ENCODE measurements at places on chromosomes 6 and 20.

- DNase-seq: no peak
Measured at GRCh38 chr20:20002101-20002998, 14.8 kb upstream of the NAA20 start.

DNA sequence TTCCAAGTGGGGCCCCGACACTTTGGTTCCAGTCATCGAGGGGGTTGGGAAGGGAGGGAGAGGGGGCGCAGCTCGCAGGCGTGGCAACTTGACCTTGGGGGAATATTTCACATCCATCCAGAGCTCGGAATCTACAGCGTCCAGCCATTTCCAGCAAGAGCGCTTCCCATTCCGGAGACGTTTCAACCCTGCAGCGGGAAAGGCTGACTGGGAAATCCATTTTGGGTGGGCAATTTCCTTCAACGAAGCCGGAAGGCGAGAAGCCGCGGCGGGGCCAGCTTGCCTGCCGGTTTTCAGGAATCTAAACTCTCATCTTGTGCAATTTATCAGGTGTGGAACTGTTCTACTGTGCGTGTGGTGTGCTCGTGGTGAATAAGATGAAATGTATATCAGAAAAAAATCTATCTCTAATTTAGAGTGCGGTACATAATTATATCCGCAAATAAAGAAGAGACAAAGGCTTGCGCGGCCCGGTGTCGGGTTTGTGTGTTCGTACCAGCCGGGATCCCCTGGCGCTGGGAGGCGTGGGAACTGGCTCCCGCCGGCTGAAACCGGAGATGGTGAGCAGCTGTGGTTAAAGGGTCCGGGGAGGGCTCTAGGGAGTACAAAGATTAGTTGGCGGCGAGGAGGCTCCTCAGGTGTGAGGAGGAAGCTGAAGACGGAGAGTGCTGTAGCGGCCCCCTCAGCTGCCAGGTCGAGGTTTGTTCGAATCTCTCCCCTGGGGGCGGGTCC is 4.8 kb downstream of the SLC32A1 start:
- DNase-seq: peak; percentile 59

DNA sequence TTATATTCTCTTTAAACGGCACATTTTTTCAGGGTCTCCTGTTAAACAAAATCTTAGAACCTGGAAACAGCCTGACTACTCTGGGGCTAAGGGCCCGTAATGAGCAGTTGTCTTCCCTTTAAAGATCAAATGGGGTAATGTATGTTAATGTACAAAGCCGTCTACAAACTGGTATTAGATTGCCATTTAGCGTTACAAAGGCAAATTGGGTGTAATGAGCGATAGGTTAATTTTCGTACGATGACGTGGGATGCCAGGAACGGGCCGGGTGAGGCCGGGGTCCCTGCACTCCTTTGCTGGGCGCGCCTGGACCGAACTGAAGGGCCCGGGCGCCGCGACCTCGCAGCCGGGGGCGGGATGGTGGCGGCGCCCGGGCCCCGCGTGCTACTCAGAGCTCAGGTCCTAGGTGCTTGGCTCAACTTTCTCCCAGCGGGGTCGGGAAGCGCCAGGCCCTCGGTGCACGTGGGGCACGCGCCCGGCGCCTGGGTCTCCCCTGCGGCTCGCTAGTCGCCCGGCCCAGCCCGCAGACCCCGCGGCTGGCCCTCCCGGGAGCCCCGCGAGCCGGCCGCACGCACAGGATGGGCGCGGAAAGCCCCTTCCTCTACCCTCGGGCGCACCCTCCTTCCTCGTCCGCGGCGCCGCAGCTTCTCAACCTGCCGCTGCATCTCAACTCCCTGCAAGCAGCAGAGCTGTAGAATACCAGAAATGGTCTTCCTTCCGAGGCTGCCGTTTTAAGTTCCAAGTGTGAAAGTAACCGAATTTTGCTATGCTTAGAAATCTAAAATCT is 5.9 kb downstream of the NKX2-4 start:
- peak; percentile 55 for DNase-seq

- no peak for DNase-seq
Measured at GRCh38 chr6:52457096-52457495, 37.0 kb downstream of the EFHC1 start.

DNA sequence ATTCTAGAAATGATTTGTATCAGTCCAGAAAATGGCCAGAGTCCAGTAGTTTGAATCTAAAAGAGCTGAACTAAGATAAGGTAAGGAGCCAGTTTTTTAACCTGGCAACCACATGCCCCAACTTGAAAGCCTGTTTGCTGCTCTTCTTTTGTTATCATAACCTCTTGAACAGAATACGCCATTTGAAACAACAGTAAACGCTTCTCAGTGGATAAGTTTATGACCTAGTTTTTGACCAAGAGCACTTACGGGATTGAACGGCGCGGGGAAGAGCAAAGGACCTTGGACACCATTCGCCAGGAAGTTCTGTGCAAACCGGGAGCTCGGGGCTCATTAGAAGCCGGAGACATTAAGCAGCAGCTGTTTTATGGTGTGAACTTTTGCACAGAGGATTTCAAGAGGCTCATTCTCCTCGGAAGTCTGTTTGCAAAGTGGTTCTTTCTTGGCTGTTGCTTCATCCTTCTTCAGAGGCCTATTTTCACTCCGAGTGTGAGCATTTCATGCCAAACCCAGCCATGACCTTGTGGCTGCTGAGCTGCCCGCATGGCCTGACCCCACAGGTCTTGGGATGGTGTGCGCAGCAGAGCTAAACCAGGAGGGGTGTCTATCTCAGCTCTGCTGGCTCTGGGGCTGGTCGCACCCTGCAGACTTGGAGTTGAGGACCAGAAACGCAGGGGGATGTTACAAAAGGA is 215.1 kb downstream of the SOX4 start:
- no peak for DNase-seq

GRCh38 chr20:22974354-22974753 is 60.8 kb upstream of the SSTR4 start:
- no peak for DNase-seq

DNA sequence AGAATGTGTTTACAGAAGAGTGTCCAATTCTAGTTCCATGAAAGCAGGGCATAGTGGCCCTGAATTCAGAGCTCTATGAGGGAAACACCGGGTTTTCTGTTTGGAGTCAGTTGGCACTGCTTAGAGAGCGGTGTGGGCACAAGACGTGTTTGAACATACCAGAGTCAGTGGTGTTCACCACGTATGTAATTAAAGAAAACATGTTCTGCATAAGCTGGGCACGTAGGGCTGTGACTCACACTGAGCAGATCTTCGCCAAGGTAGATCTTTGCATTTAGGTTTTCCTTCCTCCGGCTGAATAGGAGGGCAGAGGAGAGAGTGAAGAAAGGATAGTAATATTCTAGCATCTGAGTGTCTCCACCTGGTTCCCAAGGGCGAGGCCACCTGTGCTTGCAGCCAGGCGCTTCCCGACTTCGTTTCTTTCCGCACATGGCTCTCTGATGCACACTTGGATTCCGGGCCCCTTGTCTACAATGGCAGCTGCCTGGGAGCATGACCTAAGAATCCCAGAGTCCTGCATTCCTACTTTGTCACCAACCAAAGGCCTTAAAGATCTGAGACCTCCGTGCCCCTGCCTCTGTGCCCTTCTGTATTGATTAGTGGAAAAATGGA is 136.2 kb downstream of the ERMARD start:
- no peak for DNase-seq

GRCh38 chr6:163707387-163708355 is 293.2 kb downstream of the QKI start:
- no peak for DNase-seq

DNA sequence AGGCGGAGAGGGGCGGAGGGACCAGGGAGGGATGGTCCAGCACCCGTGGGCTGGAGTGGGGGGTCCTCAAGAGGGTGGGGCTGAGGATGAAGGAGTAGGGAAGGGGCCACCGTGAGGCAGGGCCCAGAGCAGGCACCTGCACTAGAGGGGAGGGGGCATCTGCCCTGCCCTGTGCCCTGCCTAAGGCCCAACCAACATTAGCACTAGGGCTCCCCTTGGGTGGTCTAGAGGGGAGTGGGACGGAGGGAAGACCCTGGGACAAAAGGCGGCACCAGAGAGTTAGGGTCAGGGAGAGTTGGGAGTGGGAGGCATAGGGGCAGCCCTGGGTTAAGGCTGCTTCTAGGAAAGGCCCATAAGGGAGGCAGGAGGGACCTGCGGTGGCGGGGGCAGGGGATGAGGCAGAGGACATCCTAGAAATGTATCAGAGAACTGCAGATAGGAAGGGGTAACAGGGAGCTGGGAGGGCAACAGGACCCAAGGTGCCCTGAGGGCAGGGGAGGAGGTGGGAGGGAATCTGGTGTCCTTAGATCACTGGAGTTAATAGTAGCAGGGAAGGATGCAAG is 24.5 kb downstream of the HLA-F start:
- no peak for DNase-seq

DNA sequence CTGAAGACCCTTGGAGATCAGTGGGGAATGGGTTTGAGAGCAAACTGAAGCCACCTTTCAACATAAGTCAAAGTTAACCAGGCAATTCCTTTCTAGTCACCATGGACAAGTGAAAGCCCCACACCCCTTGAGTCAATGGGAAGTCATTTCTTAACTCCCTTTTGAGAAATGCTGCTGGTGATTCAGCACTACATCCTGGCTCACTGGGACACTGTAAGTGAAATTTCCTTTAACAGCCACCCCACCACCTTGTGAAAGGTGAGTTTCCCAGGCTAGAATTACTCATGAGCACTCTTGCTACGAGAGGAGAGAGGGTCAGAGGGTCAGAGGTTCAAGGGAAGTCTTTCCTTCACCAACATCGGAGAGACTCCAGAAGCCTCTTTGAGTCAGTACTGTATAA is 93.3 kb upstream of the MARCKS start:
- no peak for DNase-seq

GRCh38 chr6:100466410-100467128 is 1.8 kb upstream of the SIM1 start:
- no peak for DNase-seq

GRCh38 chr6:56366141-56366852 is 118.9 kb upstream of the COL21A1 start:
- DNase-seq: no peak
